NCI-H1436 treated with DMSO at 0.1 percent for 48 hours (cell line): ENCODE measurements at places on chromosomes 3 and 15.

GRCh38 chr3:126903521-126903920 lies 79.4 kb upstream of the PLXNA1 start:
- DNase-seq: no peak

DNA sequence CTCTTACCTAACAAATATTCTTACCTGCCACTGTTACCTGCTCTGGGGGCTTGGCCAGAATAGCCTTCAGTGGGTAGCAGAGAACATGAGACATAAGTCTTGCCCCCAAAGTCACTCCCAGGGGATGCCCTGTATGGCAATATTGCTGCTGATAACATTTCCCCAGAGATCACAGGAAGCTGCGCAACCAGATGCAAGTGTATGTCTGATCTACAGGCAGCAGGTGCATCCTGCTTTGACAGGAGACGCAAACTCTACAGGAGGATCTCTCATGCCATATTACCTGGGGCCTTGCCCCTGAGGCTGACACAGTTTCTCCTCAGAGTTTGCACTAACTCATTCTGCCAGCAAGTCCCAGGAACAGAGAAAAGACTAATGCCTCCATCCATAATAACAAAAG lies 174.4 kb upstream of the LPP start:
- DNase-seq: peak; percentile 83

- DNase-seq: no peak
These were observed 146.4 kb downstream of the TJP1 start for GRCh38 chr15:29675791-29676301.

DNA sequence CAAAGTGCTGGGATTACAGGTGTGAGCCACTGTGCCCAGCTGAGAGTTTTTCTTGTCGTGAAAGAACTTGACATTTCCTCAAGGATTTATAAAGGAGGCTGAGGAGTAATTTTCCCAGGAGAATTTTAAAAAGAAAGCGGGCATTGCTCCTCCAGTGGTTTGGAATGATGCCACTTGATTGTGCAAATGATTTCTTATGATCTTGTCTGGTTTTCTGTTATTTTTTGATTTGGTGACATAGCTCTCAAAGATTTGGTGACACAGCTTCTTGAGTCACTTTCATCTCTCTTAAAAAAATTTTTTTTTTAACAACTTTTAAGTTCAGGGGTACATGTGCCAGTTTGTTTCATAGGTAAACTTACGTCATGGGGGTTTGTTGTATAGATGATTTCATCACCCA lies 24.6 kb upstream of the NFKBIZ start:
- DNase-seq: no peak

GRCh38 chr15:81504170-81504905 lies 130.3 kb upstream of the TMC3 start:
- no peak for DNase-seq

DNA sequence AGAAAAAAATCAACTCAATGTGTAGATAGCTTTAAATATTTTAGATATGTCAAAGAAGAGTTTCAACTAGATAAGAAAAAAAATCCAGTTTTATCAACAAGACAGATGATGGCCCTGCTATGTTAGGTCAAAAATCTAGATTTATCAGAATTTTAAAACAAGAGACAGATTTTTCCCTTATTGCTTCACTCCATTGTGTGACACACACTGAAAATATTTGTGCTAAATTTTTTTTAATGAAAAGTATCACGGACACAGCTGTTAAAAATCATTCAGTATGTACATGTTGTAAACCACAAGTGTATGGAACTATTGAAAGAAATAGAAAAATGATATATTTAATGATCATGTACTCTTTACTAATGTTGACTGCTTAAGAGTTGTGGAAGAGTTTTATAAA lies 43.6 kb downstream of the FOXB1 start:
- DNase-seq: no peak

GRCh38 chr3:190455828-190456227 lies 6.1 kb upstream of the TMEM207 start:
- DNase-seq: no peak

- DNase-seq: no peak
These were observed 783 bp downstream of the ITIH1 start for GRCh38 chr3:52777959-52778805.

DNA sequence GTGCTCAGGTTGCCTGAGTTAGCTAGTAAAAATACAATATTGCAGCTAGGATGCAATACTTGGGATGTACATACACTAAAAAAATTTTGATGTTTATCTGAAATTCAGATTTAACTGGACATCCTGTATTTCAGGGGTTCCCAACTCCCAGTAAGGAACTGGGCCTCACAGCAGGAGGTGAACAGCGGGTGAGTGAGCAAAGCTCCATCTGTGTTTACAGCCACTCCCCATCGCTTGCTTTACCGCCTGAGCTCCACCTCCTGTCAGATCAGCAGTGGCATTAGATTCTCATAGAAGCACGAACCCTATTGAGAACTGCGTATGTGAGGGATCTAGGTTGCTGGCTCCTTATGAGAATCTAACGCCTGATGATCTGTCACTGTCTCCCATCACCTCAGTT lies 285.1 kb upstream of the PROK2 start:
- no peak for DNase-seq

- DNase-seq: no peak
These were observed 73.4 kb downstream of the CRYBG3 start for GRCh38 chr3:97895216-97895615.

- DNase-seq: no peak
These were observed 68.6 kb downstream of the ZNF621 start for GRCh38 chr3:40593351-40593750.

GRCh38 chr15:55879181-55879580 lies 114.2 kb downstream of the NEDD4 start:
- DNase-seq: no peak

- DNase-seq: no peak
These were observed 209.4 kb downstream of the CADPS start for GRCh38 chr3:62665627-62666437.

DNA sequence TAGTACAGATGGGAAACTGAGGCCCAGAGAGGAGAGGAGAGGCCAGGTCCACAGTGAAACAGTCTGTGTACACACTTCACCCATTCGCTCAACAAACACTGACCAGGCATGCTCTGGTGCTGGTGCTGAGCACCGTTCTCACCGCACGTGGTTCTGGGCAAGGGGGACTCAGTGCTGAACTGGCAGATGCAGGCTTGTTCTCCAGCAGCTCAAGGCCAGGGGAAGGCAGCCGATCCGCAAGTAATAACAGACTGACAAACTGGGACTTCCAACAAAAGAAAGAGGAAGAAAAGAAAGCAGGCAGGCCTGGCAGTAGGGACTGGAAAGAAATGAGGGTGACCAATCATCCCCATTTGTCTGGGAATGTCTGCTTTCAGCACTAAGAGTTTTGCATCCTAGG lies 25.6 kb upstream of the LINGO1 start:
- no peak for DNase-seq

GRCh38 chr3:170055209-170055608 lies 17.4 kb downstream of the GPR160 start:
- DNase-seq: no peak

GRCh38 chr15:60005352-60006202 lies 1.5 kb downstream of the FOXB1 start:
- DNase-seq: no peak

GRCh38 chr15:68031404-68031803 lies 22.7 kb upstream of the PIAS1 start:
- no peak for DNase-seq

DNA sequence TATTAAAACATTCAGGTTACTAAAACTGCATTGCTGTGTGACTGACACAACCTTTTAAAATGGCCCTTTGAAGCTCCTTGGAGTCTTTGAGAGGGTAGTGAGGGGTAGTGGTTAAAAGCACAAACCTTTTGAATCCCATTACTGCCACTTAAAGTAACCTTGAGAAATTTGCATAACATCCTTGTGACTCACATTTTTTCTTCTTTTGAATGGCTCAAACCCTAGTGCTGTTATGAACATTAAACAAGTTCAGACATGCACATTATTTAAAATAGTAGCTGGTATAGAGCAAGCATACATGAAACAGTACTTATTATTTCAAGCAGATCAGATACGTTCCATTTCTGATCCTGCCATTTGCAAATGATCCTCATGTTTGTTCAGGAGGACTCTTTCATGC lies 3.7 kb upstream of the CLDN1 start:
- no peak for DNase-seq

GRCh38 chr3:128236657-128237056 lies 83.4 kb downstream of the EEFSEC start:
- no peak for DNase-seq

DNA sequence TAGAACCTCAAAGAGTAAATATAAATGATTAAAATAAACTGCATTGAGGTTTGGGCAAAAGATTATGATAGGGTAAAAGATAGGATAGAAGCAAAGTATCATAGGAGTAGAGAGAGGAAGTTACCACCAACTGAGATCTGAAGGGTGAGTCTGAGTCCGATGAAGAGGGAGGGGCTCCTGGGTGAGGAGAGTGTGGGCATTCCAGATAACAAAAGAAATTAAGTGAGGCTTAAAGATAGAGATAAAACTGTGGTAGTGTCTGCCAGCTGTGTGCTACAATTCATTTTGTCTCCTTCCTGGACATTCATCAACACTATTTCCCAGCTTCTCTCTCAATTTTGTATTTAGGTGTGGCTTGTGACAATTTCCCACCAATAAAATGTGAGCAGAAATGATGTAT lies 343.0 kb upstream of the PLSCR5 start:
- no peak for DNase-seq

DNA sequence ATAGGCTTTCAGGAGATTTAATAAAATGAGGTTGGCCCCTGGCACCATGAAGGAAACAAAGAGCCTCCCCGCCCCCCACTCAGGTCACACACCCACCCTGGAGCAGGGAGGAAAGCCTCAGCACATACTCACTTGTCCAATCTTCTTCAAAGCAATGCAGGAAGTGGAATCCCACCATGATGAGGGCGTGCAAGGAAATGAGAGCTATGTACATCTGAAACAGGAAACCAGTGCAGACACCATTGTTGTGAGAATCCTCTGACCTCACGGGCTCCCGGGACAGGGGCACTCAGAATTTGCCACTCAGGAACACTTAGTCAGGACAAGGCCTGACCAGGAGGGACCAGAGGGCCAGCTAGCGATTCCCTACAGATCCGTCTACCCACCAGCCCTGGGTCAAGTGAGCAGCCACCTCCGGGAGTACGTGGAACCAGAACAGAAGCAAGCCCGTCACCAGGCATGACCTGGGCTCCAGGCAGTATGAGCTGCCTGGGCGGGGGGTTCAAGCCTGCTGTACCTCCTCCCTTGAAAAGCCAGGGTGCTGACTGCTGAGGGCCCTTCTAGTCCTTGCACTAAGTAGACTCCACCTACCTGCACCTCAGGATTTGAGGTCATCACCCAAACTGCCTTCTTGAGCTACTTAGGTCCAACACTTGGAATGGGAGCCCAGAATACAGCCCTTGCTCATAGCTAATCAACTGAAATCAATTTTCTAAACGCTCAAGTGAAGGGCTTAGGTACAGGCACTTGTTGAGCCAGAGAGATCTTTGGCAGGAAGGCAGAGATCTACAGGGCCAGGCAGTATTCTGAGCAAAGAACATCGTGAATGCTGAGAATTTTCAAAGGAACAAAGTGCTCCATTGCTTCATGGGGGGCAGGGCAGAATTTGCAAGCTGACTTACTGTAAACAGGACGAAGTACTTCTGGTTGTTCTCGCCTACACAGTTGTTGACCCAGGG lies 42.7 kb downstream of the ZDHHC3 start:
- no peak for DNase-seq

DNA sequence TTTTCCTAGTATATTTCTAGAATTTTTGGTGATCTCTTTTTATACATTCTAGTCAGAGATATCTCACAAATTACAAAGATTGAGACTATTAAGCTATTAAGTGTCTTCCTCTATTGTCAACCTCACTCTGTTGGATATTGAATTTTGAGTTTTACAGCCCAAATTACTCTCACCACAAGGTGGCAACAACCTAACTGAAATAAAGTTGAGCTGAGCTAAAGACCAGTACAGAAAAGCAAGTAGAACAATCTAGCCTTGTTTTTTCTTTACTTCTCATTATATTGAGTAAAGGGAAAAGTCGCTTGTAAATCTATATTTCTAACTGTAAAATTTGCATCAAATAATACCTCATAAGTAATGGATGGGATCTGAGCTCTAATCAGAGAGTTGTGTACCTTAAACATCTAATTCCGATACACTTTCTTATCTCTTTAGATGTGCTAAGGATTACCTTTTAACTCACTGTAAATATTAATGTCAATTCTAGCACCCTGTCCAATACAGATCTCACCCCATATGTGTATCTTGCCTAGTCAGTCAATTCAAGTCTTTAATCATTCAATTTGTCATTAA lies 13.6 kb upstream of the COMMD2 start:
- DNase-seq: no peak

GRCh38 chr3:133479895-133480669 lies 80.2 kb downstream of the BFSP2 start:
- DNase-seq: no peak

DNA sequence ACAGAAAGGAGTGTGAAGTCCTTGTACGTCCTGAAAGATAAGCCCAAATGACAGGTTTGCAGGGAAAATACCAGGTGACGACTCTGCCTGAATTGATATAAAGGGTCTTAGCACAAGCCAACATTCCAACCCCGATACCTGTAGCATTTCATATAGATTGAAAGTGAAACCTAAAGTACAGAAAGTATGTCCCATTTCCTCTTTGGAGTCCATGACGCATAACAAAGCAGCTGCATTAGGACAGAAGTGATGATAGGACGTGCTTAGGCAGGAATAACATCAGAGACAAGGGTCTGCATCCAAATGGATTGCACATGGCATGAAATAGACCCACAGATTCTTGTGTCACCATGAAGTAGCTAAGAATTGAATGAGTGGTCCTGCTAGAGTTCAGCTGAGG lies 187.0 kb upstream of the ROBO1 start:
- DNase-seq: no peak

GRCh38 chr15:49464522-49464921 lies 41.5 kb downstream of the FGF7 start:
- no peak for DNase-seq

DNA sequence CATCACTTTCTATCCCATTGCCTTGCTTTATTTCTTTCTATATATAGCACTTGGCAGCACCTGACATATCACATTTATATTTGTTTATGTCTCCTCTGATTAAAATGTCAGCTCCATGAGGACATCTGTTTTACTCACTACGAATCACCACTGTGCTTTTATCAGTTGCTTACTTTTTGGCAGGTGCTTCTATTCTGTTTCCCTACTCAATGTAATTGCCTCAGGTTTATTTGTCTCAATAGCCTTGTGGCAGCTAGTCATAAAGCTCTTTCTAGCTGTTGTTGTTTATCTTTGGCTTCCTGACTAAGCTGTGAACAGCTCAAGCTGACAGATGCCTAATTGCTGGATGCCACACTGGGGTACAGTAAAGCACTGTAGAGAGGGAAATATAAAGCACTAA lies 85.5 kb downstream of the VPS13C start:
- DNase-seq: peak; percentile 93

GRCh38 chr3:25427563-25427941 lies 511 bp upstream of the RARB start:
- DNase-seq: no peak
